ENCODE measurements at places on chromosomes 1 and 21.
A peak's percentile ranks its signal among the peaks of the same experiment; 100 is the strongest.

- peak; percentile 87 for DNase-seq
These were observed 59.9 kb upstream of the ZSWIM5 start for GRCh38 chr1:45266151-45266801.

DNA sequence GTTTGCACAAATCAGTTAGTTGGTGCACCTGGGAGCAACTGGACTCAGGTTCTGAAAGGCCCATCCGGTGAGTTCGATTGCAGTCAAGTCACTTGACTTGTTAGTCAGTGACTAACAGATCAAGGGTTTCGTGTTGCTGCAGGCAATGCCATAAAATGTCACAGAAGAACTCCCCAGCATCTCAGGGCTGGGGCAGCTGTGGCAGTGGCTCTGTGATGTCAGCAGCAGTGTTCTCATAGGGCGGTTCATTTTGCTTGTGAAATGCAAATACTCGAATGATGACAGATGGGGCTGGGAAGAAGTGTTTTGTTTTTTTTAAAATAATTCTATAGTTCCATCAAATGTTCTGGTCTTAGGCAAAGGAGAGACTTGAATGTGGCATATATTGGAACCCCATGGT lies 287.8 kb downstream of the LMX1A start:
- no peak for DNase-seq

DNA sequence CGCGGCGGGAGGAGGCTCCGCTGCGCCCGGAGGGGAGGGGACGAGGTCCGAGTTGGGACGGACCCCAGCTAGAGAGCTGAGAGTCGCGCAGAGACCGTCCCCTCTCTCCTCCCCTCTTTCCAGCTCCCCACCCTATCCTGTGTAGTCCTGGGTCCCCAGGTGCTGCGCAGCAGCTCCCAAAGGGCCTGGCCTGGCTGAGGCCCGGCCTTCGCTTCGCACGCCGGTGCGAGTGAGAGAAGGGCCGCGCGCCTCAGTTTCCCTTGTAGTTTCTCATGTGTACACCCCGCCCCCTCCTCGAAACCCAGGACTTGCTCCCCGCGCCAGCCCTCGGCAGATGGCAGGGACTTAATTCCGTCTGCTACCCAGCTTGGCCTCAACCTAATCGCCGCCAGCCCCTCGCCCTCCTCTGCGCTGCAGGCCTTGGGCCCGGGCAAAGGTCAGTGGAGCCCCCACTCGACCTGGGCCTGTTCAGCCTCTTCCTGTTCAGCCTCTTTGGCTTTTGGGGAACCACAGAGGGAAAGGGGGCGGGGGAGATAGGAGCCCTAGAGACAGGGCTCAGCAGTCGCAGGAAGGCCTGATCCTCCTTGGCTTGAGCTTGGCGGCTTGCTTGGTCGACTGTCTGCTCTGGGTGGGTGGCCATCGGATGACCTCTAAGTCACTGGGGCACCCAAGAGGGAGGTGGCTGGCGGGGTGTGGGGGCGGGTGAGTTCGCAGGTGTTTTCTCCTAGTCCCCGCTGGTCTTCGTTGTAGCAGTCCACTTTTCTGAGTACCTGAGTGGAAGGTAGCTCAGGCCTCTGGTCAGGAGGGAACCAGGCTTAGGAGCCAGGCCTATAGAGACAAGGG lies 1.0 kb downstream of the ZNF687 start:
- DNase-seq = no peak

DNA sequence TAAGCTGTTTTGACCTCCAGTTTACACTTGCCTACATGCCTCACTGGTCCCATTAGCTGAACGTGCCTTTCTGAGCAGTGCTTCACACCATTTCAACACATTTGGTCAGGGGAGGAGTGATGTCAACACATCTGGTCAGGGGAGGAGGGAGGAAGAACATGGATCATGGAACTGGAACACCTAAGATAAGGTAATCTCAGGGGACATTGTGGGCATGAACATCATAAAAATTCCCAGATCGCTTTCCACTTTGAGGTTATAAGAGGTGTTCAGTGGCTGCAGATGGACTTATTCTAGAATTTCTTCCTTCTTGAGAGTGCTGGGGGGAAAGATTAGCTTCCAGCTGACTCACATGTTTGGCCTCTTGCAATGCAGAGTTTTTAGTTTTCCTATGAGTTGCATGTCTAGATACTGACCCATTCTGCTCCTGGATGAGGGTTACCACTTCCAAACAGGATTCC lies 2.0 kb downstream of the QSOX1 start:
- DNase-seq = peak; percentile 73

- no peak for DNase-seq
These were observed 156.5 kb downstream of the FGGY start for GRCh38 chr1:59453297-59453968.

DNA sequence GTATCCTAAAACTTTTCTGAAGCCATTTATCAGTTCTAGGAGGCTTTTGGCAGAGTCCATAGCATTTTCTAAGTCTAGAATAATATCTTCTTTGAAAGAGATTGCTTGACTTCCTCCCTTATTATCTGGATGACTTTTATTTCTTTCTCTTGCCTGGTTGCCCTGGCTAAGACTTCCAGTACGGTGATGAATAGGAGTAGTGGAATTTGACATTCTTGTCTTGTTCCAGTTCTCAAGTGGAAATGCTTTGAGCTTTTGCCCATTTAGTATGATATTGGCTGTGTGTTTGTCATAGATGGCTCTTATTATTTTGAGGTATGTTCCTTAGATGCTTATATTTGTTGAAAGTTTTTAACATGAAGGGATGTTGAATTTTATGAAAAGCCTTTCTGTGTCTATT lies 1647.9 kb downstream of the PLA2G4A start:
- peak; percentile 6 for DNase-seq

DNA sequence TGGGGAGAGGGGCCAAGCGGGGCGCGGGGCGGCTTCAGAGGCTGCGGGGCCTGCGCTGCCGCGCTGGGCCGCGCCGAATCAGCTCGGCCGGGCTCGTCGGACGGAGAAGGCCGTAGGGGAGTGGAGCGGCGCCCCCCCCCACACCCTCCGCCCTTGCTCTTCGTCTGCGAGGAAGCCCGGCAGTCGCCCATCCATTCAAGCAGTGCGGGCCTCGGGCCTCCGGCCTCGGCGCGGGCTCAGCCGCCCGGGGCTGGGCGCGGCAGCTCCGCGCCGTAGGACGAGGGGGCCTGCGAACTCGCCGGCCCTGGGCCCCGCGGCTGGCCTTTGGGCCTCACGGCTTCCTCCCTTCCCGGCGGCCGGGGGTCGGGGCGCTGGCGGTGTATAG lies 564 bp downstream of the CTPS1 start:
- no peak for DNase-seq

DNA sequence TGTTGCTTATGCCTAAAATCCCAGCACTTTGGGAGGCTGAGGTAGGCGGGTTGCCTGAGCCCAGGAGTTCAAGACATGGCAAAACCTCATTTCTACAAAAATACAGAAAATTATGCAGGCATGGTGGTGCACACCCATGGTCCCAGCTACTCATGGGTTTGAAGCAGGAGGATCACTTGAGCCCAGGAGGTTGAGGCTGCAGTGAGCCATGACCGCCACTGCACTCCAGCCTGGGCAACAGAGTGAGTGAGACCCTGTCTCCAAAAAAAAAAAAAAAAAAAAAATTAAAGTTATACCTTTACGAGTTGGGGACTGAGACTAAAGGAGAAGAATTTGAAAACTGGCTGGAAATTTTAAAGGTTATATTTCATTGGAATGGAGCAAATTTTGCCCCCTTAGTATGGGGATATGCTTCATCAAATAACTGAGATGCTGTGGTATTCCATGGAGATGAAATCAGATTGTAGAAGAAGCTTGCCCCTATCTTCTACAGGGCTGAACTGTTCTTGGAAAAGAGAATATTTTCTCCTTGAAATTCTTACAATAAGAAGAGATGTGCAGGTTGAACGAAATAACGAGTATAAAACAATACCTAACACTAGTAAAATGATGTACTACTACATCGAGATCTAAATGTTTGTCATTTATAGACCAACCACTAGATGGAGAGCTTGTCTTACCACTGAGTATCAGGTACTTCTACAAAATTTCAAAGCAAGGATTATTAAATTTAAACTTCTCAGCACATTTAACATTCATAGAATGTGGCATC lies 34.9 kb upstream of the SCYL3 start:
- DNase-seq = peak; percentile 80

- peak; percentile 61 for DNase-seq
These were observed at the start of gene ADARB1 for GRCh38 chr21:45074048-45074817. Gene ADARB1, plus strand, starts transcription at chr21:45074580. Its CDS starts 97,077 bp downstream, at chr21:45171657.

DNA sequence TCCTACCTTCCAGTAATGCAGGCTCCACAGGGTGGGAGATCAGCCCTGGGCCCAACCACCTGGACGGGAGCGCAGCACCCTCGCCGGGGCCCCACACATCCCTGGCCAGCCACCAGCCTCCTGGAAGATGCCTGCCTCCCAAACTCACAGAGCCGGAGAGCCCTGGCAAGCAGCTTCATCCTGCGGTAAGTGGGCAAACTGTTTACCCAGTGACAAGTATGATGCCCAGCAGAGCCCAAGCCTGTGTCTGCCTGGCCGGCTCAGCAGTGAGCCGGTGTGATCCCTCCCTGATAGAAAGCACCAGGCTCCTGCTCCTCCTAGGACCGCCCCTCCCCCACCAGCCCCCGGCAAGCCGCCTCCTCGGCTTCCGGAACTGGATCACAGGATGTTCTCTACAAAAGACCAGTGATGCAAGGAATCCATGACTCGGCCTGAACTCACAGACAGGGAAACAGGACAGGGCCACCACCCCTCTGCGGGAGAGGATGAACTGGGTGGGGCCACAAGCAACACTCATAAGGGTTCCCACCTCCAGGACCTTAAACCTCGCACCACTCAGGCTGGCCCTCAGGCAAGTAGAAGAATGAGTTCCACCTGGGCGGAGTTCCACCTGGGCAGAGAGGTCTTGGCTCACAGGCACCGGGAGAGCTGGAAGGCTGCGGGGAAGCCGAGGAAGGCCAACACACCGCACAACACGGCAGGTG lies 7.9 kb downstream of the ACOT7 start:
- DNase-seq = peak; percentile 88

DNA sequence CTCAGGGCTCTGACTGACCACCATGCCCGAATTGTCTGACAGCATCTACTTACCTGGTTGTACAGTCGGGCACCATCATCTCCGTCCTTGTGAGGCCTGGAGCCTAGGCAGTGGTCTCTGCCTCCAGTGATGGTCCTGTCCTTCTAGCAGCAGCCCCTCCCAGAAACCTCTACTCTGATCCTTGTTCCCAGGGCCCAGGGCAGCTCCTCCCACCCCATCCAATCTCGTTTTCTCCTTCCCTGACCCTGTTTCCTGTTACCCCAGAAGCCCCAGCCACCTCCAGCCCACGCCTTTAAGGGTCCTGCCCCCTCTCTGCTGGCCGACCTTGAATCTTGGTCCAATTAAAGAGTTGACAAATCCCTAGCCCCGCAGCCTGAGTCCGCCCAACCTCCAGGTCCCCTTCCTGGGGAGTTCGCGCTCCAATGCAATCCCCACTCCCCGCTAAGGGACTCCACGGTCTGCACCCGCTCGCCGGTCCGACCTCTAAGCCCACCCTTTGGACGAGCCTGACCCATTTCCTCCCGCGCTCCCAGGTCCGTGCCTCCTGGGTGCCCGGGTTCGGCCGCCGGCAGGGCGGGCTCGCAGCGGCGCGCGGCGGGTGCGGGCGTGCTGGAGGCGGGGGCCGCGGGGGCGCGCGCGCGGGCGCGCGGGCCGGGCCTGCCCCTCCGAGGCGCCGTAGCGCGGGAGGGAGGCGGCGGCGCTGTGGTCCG lies at the start of gene B4GALT2:
TSS of gene B4GALT2 (plus strand) at position 660 of the 710 bp plus-strand sequence. CDS start 1,951 bp downstream, outside the sequence.
- DNase-seq = no peak

- DNase-seq = no peak
These were observed 40.1 kb upstream of the PLEKHO1 start for GRCh38 chr1:150109586-150109985.

DNA sequence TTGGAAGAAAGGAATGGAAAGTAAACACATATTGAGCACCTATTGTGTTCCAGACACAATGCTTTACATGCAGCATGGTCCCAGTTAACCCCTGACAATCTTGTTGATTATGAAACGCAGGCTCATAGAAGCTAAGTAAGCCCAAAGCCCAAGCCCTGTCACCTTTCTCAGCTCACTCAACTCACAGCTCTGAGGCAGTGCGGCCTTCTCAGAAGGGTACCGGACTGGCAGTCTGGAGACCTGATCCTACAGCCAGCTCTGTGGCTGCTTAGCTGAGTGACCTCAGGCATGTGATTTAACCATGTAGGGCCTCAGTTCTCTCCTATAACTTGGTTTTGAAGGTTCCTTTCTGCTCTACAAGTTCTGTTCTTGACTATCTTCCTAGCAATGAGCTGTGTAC lies 464 bp upstream of the RNASEL start:
- DNase-seq = no peak

- no peak for DNase-seq
These were observed 80.2 kb downstream of the RGS2 start for GRCh38 chr1:192889082-192889481.

DNA sequence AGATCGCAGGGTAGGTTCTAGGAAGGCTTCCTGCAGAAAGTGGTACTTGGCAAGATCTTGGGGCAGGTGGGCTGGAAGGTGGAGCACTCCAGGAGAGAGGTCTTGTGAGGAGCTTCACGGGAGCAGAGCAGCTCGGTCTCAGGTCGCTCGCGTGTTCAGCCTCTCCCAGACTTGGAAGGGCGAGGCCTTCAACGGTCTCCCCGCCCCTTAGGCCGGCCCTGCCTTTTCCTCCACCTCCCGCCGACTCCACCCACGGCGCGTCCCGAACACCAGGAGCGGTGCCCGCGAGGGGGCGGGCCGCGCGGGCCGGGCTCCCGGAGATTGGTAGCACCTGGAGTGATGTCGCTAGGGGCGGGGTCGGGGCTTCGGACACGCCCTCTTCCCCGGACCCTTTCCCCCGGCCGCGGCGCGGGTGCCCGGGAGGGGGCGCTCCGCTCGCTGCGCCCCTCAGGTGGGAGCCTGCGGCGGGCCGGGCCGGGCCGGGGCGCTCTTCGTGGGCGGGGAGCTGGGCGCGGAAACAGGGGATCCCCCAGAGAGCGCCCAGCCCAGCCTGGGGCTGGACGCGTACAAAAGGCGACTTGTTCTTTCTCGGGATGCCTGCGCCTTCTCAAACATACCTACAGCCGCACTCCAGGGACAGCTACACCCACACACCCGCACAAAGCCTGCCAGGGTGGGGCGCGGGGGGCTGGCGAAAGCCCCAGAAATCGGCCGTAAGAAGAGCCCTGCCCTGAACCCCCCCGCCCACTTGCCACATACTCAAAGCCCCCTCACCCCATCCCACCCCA lies 35.5 kb downstream of the AHDC1 start:
- peak; percentile 93 for DNase-seq

GRCh38 chr1:24656046-24656445 lies 12.9 kb downstream of the SRRM1 start:
- DNase-seq = no peak

DNA sequence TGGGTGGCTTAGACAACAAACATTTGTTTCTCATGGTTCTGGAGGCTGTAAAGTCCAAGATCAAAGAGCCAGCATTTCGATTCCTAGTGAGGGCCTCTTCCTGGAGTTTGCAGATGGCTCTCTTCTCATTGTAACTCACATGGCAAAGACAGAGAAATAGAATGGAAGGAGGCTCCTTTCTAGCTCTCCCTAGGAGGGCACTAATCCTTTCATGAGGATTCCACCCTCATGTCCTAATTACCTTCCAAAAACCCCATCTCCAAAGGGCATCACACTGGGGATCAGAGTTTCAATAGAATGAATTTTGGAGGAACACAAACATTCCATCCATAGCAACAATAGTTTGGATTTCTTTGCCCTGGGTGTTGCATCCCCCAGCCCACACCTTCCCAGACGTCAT lies 247.3 kb downstream of the TTLL7 start:
- DNase-seq = no peak

Data from choroid plexus epithelial cell (primary cell).